ENCODE measurements at places on chromosomes 12 and 14. TPM values are rescaled to one million over a fixed set of nuclear protein-coding genes. Genes with fewer than 3 reads are reported as not detected.
A peak's percentile ranks its signal among the peaks of the same experiment; 100 is the strongest.

DNA sequence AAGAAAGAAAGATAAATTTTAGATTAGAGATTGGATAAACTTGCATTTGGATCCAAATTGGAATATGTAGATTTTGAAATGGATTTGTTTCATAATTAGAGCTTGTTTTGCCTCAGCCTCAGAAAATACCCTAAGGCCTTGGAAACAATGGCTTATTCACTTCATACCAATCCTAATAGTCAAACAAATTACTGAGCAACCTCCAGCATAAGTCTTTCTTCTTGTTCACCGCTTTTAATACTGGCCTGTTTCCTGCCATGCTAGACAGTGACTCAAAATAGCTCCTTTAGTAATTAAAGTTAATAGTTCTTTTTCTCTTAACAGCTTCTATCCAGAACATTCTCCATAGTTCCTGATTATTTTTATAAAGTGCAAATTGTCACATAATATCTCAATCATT is 110.9 kb upstream of the DNM1L start:
- peak; percentile 48 for DNase-seq

DNA sequence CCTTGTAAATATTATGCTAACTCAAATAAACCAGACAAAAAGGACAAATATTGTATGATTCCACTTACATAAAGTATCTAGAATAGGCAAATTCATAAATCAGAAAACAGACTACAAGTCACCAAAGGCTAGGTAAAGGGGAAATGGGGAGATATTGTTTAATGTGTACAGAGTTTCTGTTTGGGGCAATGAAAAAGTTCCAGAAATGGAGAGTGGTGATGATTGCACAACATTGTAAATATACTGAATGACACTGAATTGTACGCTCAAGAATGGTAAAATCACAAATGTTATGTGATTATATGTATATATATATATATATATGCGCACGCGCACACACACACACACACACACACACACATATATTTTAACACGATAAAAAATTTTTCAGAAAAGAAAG is 182.5 kb downstream of the SLC2A13 start:
- DNase-seq = no peak

DNA sequence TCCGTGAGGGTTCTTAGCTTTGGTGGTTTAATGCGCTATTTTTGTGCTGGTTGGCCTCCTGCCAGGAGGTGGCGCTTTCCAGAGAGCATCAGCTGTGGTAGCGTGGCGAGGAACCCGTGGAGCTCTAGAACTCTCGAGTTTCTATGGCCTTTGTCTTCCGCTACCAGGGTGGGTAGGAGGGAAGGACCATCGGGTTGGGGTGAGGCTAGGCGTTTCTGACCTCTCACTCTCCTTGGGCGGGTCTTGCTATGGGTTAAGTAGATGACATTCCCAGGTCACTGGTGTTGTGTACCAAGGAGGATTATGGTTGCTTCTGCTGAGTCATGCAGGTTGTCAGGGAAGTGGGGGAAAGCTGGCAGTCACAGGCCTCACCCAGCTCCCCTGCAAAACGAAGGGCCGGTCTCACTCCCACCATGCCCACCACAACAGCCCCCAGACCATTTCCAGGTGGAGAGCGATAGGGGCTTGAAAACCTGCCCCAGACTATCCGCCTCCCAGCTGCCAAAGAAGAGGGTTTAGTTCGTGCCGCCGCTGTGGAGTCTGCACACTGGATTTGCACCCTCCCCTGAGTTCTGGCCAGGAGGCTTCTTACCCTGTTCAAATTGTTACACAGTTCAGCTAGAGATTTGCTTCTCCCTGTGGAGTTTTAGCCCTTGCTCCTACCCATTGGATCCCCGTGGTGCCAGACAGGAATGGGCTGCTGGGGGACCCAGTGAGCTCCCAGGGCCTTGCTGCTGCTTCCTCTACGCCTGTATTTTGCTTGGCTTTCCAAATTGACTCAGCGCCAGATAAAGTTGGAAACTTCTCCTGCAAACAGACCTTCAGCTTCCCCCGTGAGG is 21.9 kb downstream of the RNFT2 start:
- no peak for DNase-seq

DNA sequence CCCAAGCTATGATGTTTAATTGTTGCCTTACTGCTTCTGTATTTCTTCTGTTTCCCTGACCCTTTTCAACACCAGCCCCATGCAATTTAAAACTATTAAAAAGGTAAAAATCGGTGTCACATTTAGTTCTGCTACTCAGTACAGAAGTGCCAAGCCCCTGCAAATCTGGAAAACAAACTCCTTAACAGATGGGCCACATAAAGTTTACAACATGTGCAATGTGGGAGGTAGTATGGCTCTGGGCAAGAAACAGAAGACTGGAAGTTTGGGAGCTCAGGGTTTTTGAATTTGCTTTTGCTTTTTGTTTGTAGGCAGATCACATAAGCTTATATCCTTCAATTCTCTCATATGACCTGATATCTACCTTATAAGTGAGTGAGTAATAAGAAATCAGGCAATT is 404.0 kb upstream of the ATP2B1 start:
- no peak for DNase-seq

DNA sequence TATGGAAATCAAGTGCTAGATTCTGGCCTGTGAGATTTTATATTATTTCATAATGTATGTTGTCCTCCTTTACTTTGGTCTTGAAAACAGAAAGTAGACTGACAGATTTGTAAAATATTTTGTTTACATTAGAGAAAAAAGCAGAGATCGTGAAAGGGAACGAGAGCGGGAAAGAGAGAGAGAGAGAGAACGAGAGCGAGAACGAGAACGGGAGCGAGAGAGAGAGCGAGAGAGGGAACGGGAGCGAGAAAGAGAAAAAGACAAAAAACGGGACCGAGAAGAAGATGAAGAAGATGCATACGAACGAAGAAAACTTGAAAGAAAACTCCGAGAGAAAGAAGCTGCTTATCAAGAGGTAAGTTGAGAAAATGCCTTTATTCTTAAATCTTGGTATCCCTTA is 30.6 kb upstream of the PSEN1 start:
- DNase-seq = no peak

GRCh38 chr12:108567406-108568337 is 5.3 kb downstream of the ISCU start:
- no peak for DNase-seq

GOLT1B gene
- total RNA-seq = 73.1 TPM

TAS2R9 gene
- total RNA-seq = not detected

BDKRB2 gene
- total RNA-seq = 21.6 TPM

TMEM119 gene
- total RNA-seq = 311 TPM
